OCI-M1 (cell line): ENCODE measurements at places on chromosomes 12 and 14.

DNA sequence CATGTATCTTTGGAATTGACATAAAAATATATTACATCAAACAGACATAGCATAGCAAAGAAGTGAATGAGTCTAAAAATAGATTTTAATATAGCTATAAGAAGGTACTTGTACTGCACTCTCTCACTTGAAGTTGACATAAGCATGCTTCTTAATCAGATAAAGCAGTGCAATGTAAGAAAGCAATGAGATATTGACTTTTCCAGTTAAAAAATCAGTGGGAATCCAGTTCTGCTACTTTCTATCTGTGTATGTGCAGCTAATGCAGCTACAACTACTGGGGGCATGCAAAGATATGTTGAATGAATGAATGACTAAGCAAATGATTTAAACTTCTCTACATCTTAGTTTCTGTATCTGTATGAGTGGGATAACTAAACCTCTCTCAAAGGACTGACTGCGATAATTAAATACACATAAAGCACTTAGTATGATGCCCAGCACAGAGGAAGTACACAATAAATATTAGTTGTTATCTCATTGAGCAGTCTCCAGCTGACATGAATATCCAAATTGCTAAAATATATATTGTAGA lies 10.3 kb downstream of the WASHC3 start:
- peak; percentile 38 for DNase-seq

DNA sequence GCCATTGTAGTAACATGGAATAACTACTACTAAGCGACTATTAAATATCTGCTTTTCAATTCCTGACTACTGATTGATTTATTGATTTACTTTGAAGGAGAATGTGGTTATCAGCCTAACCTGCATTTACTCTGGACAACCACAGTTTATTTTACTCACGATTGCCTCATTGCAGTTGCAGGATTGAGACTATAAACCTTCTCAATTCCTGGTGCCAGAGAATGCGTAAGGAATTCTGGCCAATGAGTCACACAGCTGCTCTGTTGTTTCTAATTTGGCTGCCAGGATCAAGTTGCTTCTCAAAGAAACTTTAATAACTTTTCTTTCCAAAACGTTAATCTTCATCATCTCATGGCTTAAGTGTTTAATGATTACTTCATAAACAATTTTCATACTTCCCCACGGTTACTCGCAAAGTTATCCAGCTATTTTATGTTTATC lies 13.1 kb upstream of the TMTC1 start:
- no peak for DNase-seq

DNA sequence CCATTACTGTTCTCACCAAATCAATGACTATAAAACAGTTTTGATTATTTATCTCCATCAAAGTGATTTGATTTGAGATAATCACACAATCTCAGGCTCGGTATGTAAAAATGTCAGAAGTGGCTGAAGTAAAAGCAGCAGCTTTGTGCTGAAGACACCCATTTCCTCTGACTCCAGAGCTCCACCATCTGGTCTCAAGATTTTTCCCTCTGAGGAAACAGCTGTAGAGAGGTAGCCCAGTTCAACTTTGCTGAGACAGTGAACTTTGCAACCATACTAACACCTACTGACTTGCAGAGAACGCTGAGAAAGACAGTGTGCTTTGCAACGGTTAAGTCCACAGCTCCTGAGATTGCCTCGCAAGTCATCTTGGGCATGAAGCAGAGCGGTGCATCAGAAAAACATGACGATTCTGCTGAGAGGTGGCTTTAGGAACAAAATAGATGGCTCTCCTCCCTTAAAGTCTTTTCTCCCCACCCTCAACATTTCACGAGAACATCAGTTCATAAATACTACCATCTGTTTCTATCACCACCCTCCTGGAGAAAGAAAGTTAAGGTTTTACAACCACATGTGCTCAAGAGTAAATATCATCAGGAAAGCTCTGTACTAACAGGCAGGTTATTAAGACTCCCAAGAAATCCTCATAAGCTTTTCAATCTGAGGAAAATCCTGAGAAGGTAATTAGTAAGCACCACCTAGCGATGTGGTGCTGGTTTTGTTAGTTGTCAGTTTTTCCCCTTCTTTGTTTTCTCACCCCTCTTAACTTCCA lies 34.8 kb downstream of the HIGD1C start:
- peak; percentile 78 for DNase-seq

DNA sequence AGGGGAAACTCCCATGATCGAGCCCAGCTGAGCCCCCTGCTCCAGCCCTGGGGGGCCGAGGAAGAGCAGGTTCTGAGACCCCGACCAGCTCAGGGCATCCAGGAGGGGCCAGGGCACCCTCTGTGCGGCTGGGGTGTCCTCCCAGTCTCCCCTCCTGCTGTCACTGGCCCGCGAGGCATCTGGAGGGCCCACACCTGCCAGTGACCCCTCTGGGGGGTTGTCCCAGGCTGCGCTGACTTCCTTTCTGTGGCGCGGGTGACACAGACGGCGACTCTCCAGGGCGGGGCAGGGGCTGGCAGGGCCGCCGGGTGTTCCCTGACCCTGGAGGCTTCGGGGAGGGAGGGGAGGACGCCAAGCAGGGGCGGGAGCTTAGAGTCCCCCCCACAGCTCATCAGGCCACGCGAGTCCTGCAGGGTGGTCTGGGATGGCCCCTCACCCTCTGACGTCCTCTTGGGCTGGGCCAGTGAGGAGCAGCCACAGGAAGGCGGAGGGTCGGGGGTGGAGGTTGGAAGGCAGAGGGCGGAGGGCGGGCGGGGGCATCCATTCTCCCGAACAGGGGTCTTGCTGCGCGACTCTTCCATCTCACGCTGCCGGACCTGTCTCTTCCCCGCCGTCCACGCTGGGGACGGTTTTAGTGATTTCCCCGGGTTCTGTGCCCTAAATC lies 38.6 kb upstream of the FBRSL1 start:
- DNase-seq: no peak

GRCh38 chr12:102874819-102875218 lies 42.2 kb downstream of the PAH start:
- DNase-seq: no peak

- no peak for DNase-seq
Observed at GRCh38 chr14:98904677-98905076, 367.3 kb downstream of the BCL11B start.

DNA sequence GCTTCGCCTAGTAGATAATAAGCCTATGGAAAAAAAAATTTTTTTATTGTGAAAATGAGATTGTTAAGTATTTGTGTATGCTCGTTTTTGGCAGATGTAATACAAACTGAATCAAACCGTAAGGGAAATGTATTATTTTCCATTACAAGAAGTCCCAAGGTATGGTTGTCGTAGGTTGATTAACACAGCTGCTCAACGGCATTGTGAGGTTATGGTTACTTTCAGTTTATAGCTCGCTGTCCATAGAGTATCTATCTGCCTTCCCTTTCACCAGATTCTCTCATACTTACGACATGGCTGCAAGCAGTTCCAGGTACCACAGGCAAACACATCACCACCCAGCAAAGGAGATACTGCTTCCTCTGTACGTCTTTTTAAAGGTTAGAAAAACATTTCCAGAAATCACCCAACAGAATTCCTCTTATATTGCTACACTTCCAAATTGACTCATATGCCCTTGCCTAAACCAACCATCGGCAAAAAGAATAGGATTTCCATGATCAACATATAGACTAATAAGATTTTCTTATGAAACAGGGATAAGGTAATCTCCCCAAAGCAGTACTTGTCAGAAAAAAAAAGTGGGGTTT lies 338.6 kb downstream of the SYT1 start:
- DNase-seq: peak; percentile 47
